ENCODE measurements at places on chromosomes 2 and 18. TPM values are rescaled to one million over a fixed set of nuclear protein-coding genes. Genes with fewer than 3 reads are reported as not detected.

HPCAL1 gene
- 45.3 TPM for total RNA-seq

TDRD15 gene
- 0.06 TPM for total RNA-seq

MYO5B gene
- 1.6 TPM for total RNA-seq

FRZB gene
- total RNA-seq, result 5.5 TPM

Measured in mesenteric fat pad (tissue), 1 donor.